ENCODE measurements at places on chromosomes 5 and 9. TPM values are rescaled to one million over a fixed set of nuclear protein-coding genes. Genes with fewer than 3 reads are reported as not detected.
A peak's percentile ranks its signal among the peaks of the same experiment; 100 is the strongest.

GRCh38 chr9:111407813-111408212 lies 76.4 kb downstream of the ECPAS start:
- DNase-seq = no peak
- H3K27me3 ChIP-seq = no peaks in the 10 kb centered on the region
- no peaks in the 10 kb centered on the region for H3K4me1 ChIP-seq
- no peaks in the 10 kb centered on the region for H3K36me3 ChIP-seq

DNA sequence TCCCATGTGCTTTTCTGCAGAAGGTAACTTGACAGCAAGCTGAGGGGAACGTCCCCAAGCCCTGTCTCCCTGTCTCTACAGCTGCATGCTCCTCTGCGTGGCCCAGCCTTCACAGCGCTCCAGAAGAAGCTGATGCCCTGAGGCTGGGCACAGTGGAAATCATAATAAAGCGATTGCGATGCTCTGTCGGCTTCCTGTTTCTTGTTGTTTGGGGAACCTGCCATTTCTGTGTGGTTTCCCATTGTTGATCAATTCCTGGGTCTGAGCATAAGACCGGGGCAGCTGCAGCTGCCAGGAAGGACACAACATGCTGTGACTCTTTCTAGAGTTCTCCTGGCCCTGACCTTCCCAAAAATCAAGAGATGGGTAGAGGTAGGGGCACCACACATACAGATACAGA lies 7.2 kb upstream of the DNAJB5 start:
- no peaks in the 10 kb centered on the region for H3K4me1 ChIP-seq
- no peaks in the 10 kb centered on the region for H3K27me3 ChIP-seq
- no peaks in the 10 kb centered on the region for H3K36me3 ChIP-seq

DNA sequence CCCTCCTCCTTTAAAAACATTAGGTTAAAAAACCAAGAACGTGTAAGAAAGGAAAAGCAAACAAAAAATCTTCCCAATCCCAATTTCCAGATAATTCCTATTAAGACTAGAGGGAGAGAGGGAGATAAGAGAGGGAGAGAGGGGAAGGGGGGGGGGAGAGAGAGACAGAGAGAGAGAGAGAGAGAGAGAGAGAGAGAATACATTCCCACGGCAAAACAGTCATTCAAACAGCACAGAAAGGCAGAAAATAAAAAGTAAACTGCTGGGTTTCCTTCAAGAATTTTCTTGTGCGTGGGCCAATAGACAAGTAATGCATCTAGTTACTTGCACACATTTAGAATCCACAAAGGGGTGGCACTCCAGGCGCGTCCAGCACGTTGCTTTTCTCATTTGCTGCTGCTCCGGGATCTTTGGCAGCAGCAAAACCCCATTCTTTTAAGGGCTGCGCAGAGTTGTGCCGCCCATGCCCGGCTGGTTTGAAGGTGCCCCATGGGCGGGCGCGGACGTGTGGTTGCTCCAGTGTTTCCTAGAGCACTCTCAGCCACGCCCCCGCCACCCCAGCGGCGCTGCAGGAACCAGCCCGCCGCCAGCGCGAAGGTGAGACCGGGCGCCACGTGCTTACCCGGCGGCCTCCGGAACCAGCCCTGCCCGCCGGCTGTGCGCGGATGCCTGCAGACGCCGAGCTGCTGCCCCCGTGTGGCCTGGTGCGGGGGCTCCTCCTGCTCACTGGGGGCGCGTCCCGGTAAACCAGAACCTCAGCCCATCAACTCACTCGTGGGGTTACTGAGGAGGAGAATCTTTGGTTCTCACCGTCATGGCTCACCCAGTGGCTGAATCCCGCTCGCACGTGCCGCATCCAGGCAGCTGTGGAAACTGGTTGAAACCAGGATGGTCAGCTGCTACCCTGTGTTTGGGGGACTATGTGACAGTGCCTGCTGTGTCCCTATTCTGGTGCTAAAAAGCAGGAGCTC lies 44.6 kb downstream of the STC2 start:
- H3K36me3 ChIP-seq = no peaks in the 10 kb centered on the region
- H3K27me3 ChIP-seq = no peaks in the 10 kb centered on the region
- H3K4me3 ChIP-seq = no peak overlapping the region
- DNase-seq = peak; percentile 65
- no peaks in the 10 kb centered on the region for H3K4me1 ChIP-seq
- no peak overlapping the region for H3K27ac ChIP-seq

- DNase-seq = no peak
- H3K36me3 ChIP-seq = no peaks in the 10 kb centered on the region
- H3K4me1 ChIP-seq = no peaks in the 10 kb centered on the region
These were observed 168.3 kb downstream of the GABBR2 start for GRCh38 chr9:98540476-98540875.

Gene SLC34A1
- total RNA-seq = not detected
